ENCODE measurements at places on chromosomes 13 and 19.

- DNase-seq, result no peak
Observed at GRCh38 chr19:40216777-40217026, 1.5 kb downstream of the TTC9B start.

DNA sequence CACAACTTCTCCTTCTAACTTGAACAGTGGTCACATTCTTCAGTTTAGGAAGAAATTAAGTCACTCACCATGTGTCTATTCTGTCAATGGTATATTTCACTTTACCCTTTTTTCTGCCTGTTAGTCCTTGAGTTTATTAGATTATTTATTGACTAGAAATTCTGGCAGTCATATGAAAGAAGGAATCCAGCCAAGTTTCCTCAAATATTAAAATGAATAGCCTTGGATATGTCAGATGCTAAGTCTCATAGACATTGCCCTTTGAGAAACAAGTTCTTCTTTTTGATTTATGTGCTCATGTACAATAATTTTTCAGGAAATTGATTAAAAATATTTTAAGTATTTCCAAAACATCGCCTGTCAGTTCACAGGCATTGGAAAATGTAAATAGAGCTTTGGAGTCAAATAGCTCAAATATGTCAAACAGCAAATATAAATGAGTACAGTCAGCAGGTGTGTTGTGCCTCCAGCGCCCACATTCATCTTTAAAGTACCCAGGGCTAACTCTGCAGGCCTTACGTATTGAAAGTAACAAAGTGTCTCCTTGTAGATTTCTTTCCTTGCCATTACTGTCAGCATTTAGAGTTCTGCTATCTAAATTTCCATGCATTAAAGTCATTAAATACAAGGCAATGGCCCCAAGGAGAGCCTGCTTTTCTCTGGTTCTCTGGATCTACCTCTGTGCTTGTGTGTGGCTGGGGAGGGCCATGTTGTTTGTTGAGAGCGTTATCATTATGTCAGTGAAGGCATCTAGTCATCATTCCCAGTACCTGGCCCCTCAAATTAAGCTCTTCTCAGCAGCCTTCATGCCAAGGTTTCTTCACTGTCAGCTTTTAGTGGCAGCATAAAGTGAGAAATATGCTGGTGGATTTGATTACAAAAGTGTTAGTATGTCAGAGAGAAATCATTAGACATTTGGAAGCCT lies 76.3 kb upstream of the TRPC4 start:
- DNase-seq, result no peak

- no peak for DNase-seq
Observed at GRCh38 chr19:40612831-40613689, 11.9 kb downstream of the LTBP4 start.

DNA sequence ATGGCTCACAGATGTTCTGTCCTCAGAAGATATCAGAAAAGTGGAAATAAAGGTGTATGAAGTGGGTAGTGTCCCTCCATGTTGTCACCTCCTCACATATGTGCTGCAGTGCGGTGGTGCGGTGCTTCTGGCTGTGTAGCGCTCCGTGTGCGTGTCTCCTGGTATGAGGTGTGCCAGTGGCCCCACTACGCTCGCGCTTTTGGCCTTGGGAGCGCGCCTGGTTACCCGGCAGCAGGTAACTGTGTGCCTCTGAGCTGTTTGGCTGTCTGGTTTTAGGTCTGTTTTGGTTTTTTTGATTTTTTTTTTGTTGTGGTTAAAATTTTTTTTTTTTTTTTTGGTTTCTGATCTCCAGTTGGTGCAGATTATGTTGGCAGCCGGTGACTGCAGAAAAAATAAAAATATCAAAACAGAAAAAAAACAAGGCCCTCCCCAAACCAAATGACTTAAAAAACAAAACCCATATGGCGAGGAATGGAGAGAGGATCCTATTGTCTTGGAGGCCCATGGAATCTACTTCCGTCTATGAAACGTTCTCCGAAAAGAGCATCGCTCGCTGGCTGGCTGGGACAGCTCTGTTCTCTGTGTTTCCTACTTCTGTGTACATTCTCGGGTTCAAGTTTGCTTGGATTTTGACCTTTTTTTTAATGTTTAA lies 7.9 kb downstream of the HNRNPL start:
- DNase-seq, result no peak

GRCh38 chr13:100304229-100304628 lies 215.3 kb downstream of the PCCA start:
- no peak for DNase-seq

GRCh38 chr19:30757837-30758617 lies 385.8 kb downstream of the ZNF536 start:
- no peak for DNase-seq

GRCh38 chr13:49063497-49063896 lies 87.8 kb downstream of the FNDC3A start:
- DNase-seq, result no peak

GRCh38 chr13:81757348-81757970 lies 1416.5 kb upstream of the SPRY2 start:
- DNase-seq, result no peak

DNA sequence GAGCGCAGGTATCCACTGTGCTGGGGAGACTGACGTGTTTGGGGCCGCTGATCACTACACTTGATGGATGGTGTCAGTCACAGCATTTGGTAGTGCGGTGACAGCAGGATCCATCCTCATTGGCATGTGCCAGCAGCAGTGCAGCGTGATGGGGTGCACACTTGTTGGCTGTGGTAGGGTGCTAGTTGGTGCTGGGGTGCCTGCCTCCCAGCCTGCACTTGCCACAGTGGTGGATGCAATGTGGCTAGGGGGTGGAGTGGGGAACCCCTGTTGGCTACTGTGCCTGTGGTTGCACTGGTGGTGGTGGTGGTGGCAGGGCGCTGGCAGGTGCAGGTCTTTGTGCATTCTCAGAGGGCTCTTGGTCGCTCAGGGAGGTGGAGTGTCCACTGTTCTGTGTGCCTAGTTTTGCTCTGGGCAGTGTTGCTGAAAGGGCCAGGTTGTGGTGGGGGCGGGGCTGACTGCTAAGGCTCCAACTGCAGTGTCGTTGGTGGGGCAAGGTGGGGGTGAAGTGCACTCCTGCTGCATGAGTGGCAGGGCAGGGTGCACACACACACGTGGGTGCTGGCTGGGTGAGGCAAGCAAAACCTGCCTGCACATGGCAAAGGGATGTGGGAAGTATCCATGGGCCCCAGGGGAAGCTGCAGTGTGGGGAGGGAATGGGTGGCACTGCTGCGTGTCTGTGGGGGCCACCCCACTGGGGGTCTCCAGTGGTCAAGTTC lies 84.8 kb downstream of the ZMYM2 start:
- DNase-seq, result no peak

GRCh38 chr19:48696353-48697010 lies 711 bp downstream of the FUT2 start:
- DNase-seq, result no peak

DNA sequence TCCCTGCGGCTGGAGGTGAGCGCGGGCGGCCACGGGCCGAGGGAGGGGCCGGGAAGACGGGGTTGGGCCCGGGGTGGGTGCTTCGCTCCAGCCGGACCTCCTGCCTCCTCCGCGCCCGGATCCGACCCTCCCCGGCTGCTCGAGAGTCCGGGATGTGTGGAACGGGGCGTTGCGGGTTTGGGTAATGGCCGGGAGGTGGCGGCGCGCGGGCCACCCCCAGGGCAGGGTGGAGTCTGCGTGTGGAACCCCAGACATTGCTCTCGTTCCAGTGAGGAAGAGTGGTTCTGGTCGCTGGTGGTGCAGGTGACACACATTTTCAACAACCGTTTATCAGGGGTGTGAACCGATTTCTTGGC lies 38.8 kb downstream of the ARHGEF7 start:
- DNase-seq, result no peak

- no peak for DNase-seq
Observed at GRCh38 chr19:36160821-36161596, 8.8 kb upstream of the COX7A1 start.

DNA sequence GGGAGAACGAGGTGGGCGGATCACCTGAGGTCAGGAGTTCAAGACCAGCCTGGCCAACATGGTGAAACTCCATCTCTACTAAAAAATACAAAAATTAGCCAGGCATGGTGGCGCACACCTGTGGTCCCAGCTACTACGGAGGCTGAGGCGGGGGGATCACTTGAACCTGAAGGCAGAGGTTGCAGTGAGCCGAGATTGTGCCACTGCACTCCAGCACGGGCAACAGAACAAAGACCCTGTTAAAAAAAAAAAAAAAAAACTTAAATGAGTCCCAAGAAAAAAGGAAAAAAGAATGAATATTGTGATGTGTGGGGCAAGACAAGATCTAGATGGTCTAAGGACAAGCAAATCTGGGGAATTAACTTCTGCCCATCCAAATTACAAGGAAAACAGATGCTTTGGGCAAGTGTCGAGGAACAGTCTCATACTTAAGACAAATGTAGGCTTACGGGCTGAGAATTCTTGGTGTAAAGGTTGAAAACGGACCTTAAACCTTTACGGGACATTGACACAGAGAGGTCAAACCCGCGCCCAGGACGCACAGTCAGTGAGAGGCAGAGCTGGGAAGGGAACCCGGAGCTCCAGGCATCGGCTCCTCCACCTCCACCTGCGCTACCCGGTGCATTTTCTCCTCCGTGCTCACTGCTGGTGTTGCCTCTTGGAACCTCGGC lies 656 bp upstream of the ZNF324 start:
- DNase-seq, result no peak

- DNase-seq, result peak; percentile 27
Observed at GRCh38 chr19:2613507-2614295, 88.8 kb downstream of the GNG7 start.

DNA sequence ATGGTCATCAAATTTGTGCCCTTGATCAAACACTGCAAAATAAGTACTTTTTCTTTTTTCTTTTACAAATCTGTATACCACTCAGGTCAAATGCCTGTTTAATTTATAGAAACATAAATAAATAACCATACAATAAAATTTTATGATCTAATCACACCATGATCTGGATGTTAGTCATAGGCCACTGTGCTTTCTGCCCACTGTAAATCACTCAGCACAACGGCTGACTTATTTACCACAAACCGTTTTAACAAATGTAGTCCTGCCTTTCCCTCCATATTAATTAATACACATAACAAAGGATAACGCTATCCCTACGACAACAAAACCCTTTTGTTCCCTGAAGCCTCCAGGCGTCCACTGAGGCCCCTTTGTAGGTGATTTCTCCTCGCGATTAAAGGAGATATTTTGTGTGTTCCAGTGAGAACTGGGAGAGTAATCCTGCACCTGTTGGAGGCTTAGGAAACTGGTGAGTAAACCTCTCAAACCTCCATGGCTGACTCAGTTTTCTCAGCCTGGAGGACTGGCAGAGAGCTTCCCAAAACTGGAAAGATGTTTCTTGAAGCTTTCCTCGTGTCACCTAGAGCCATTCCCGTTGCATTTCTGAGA lies 477.1 kb upstream of the SGCG start:
- DNase-seq, result no peak

DNA sequence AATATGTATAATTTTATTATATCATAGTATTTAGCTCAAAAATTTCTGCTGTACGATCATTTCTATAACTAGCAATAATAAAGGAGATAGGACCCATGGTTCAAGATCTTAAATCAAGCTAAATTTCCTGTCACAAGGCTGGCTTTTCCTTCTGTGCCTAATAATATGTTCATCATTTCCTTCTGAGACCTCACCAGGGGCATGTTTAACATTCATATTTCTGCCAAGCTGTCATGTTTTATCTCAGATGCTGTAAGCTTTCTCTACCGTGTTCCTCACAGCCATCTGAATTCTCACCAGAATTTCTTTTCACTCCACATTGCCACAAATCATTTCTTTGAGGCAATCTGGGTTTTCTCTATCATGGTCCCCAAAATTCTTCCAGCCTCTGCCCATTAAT lies 482.3 kb upstream of the SGCG start:
- no peak for DNase-seq

- no peak for DNase-seq
Observed at GRCh38 chr19:5914946-5915781, 1.1 kb downstream of the CAPS start.

DNA sequence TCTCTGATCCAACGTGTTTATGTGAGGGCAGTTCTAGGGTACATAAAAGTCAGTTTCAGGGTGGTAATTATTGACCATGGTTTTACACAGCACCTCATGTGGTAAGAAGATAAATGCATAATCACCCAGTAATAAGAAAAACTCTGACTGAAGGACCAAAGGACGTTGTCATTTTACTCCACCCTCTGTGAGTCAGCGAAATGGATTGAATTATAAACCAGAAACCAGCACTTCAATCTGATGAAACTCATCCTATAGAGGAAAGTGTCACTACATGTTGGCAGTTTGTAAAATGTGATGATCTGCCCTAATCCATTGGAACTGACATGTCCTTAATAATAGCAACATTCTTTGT lies 406.8 kb downstream of the KLF5 start:
- DNase-seq, result no peak

- DNase-seq, result no peak
Observed at GRCh38 chr13:113582841-113583631, 1.5 kb upstream of the TFDP1 start.

GRCh38 chr19:1239796-1240737 lies 1.5 kb upstream of the ATP5F1D start:
- peak; percentile 77 for DNase-seq

- no peak for DNase-seq
Observed at GRCh38 chr13:49472186-49472585, 23.6 kb upstream of the PHF11 start.

- no peak for DNase-seq
Observed at GRCh38 chr19:5285311-5285710, 55.3 kb downstream of the PTPRS start.

DNA sequence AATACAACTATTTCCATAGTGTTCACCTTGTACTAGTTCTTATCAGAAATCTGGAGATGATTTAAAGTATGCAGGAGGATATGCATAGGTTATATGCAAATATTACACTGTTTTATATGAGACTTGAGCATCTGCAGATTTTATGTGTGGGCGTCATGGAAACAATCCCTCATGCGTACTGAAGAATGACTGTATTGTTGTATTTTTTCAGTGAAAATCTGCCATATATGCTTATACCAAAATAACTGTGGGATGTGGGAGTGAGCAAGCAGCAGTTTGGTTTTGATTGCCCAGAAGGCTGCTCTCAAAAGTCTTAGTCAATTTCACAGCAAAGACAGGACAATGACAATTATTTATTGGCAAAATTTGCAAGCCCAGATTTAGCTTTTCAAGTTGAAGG lies 238.8 kb upstream of the PCDH20 start:
- DNase-seq, result no peak

- no peak for DNase-seq
Observed at GRCh38 chr13:38535261-38535660, 151.6 kb upstream of the FREM2 start.

DNA sequence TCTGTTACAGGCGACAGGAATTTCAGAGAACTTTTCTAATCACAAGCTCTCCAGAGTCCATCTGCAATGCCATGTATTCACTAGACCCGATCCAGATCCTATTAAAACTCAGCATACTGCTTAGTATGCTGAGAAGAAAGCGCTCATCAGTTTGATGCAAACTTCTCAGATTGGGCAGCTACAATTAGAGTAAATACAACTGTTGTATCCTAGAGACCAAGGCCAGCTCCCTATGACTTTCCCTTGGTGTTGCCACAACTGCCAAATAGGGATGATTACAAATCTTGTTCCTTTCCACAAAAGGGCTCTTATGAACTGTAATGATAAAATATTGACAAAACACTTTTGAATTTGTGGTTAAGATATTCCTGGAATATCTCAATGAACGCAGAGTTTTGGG lies 191.2 kb downstream of the SPRY2 start:
- DNase-seq, result no peak
